ENCODE measurements at places on chromosomes 12 and 14.

DNA sequence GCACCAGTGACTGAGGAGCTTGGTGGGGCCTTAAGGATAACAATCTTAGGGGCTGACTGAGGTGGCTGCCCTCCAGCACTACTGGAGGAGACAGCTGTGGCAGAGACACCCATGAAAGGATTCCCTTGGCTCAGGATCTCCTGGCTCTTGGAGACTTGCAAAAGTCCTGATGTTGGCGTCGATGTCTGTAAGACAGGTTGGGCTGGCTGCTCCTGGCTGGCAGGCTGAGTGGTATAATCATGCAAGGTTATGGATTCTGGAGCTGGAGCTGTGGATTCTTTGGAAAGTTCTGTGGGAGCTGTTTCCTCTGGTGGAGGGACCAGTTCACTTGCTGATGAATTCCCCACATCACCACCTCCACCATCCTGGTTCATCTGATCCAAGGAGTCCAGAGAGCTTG lies 24.8 kb downstream of the CHD8 start:
- no peak for DNase-seq

- no peak for DNase-seq
Observed at GRCh38 chr14:101054671-101055070, 151.1 kb upstream of the RTL1 start.

DNA sequence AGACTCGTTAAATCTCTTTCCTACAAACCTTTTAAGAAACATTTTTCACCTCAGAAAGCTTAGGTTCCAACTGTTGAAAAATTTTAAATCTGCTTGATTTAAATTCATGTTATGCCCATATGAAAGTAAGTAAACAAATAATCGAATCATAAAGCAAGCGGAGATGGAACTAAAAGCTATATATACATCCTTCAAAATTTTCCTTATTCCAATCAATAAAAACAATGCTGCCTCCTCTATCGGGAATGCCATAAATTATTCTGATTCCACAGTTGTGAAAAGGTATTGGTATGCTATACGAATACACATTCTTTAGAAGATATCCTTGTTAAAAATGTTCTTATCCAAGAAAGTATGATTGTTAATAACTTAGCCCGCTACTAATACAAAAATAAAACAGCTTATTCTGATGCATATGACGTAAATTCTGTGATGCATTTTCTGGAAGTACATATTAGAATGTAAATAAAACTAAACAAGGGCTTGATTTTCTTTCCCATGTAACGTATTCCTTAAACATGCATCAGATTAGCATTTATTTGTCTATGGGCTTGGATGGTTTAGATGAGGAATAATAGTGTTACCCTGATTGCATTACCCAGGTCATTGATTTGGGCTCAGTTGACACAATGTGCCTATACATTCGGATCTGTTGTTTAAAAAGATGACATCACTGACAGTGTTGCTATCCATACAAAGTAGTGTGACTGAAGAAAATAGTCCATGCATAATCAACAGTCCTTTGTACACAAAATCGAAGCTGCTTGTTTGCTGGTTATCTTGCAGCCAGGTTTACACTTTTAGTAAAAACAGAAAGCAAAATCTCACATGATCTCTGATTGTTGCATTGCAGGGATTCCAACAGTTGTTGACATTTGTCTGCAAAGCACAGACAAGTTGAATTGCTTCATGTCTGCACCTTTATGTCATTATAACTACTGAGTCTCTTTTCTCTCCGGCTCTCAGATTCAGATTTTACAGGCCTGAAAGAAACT lies 656 bp upstream of the DTD2 start:
- no peak for DNase-seq

- DNase-seq: peak; percentile 37
Observed at GRCh38 chr12:98238515-98239130, 276.8 kb upstream of the TMPO start.

DNA sequence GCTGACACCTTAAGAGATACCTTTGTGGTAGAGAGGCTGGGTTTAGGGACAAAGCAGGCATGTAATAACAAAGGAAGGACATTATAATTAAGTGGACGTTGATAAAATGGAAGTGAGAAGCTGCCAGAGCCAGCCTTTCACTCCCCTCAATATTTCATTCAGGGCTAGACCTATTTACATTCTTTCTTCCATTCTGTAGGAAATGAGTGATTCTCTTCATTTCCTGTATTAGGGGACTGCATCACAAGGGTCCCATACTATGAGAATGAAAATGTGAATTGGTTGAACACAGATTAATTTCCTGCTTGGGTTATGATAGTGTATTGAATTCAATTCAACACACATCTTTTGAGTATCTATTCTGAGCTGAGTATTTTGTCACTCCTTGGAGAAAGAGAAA lies 143.0 kb downstream of the OTOGL start:
- DNase-seq: no peak

DNA sequence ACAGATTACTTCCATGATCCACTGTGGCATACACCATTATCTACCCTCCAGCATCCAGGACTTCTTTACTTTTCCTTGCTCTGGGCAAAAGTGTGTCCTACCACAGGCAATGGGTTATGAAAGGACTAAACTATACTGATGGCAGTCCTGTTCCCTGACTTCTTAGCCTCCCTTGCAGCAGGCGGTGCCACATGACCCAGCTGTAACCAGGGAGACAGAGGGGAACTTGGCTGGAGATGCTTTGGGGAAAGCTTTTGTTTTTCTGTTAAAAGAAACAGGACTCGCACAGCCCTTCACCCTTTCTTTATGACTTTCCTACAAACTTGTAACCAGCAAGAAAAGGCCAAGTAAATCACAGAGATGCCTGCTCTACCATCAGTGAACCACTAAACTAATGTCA lies 394.4 kb downstream of the PCNX1 start:
- no peak for DNase-seq

DNA sequence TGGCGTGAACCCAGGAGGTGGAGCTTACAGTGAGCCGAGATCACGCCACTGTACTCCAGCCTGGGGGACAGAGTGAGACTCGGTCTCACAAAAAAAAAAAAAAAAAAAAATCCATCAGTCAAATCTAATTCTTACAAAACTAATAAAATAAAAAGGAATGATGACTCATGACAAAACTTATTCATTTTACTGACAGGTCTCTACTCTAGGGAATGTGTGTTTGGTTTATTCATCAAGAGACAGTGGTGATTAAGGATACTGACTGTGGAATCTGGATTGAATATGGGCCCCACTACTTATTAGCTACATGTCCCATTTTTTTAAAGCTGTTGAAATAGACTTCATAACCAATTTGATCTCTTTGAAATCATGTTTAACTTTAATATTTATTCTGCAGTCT lies 29.3 kb upstream of the GAS2L3 start:
- no peak for DNase-seq

- DNase-seq: no peak
Observed at GRCh38 chr14:91731986-91732385, at the start of gene CATSPERB. TSS of gene CATSPERB (minus strand) at chr14:91732086. CDS start at chr14:91729479, 2,607 bp downstream.

- DNase-seq: no peak
Observed at GRCh38 chr14:32256576-32256975, 53.5 kb upstream of the RNU6-8 start.

- no peak for DNase-seq
Observed at GRCh38 chr12:52245259-52245961, 12.4 kb downstream of the KRT7 start.

- DNase-seq: no peak
Observed at GRCh38 chr14:26023967-26024366, 573.9 kb downstream of the NOVA1 start.

GRCh38 chr14:61602003-61602732 lies 93.1 kb upstream of the HIF1A start:
- no peak for DNase-seq

DNA sequence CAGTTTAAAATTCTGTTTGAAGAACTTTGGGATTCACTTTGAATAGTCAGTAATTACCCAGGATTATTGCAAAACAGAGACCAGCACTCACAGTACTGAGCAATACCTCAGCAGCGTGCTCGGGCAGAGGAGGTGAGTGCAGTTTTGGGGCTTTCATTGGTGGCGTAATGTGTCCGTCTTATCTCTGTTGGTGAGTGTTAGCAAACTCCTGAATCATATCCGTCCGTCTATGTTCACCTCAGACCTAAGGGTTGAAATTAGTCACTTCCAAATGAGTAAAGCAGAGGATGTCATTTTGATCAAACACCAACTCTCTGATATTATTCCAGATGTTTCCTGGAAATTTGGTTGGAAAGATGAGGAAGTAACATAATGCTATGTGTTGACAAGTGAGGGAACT lies 82.8 kb downstream of the BORCS5 start:
- no peak for DNase-seq

DNA sequence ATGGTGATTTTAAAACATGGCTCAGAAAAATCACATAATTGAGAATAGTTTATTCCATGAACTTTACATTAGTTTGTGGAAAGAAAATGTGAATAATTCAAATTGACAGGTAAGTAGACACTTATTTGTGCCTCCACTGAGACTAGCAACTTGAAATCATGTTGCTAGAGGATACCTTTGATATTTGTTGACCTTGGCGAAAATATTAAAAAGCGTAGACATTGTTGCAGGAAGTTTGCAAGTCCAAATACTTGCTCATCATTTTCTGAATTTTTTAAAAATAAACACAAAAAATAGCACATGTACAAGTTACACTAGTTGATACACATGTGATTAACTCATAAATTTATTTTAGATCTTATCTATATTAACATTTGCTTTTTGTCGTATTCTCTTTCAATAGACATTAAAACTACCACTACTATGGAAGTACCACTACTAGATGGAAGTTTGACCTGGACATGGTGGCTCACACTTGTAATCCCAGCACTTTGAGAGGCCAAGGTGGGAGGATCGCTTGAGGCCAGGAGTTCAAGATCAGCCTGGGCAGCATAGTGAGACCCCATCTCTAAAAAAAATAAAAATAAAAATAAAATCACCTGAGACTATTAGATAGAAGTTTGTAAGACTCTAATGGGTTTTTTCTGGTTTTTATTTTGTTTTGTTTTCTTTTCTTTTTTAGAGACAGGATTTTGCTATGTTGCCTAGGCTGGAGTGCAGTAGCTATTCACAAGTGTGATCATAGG lies 24.3 kb downstream of the VEZT start:
- DNase-seq: no peak

GRCh38 chr12:28027328-28027727 lies 54.8 kb upstream of the PTHLH start:
- DNase-seq: no peak

DNA sequence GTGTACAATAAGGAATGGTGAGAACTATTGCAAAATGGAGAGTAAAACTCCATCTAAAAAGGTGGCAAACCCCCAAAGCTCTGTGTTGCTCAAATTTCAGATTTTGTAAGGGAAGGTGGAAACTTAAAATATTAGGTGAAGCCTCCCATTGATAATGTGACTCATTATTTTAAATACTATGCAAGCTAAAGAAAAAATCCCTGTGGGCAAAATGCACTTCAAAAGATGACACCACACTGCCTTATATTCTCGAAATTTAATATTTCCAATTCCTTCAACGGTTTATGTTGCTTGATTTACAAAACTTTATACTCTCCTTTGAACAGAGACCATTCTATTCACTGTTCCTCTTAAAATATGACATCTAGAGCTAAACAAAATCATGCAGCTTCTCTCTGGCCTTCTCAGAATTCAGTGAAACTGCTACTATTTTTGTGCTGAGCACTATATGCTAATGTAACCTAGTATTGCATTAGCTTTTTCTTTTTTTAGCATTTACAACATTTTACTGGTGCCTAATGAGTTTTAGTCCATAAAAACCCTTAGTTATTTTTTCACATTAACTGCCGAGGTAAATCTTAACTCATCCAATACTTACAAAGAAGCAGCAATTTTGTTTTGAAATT lies 297.7 kb downstream of the SYT1 start:
- no peak for DNase-seq

- DNase-seq: no peak
Observed at GRCh38 chr14:27845241-27845850, 921.2 kb upstream of the FOXG1 start.

GRCh38 chr12:15829949-15830348 lies 40.8 kb upstream of the EPS8 start:
- DNase-seq: no peak

GRCh38 chr12:118212606-118213005 lies 76.7 kb downstream of the PEBP1 start:
- DNase-seq: no peak

DNA sequence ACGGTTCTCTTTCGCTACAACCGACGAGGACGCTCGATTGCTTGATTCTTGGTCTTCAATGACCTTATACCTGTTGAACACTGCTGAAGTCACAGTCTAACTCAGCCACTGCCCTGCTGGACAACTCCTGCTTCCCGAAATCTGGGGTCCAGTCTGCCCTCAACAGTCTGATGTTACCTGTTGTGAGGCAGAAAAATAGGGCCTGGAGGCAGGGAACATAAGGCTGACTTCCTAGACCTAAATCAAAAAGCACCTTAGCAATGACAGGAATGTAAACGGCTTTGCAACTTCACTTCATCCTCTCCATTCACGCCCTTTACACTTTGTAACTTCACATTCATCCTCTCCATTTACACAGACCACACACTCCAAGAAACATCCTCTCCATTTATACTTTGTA lies 597 bp upstream of the GLTP start:
- DNase-seq: no peak

- no peak for DNase-seq
Observed at GRCh38 chr14:99401211-99401610, 79.4 kb downstream of the SETD3 start.

DNA sequence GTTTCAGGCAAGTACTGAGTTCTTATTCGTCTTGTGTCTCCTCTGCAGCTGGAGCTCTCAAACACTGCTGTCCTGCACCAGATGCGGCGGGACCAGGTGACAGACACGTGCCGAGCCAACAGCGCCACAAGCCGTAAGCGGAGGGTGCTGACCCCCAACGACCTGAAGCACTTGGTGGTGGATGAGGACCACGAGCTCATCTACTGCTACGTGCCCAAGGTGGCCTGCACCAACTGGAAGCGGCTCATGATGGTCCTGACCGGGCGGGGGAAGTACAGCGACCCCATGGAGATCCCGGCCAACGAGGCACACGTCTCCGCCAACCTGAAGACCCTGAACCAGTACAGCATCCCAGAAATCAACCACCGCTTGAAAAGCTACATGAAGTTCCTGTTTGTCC lies 201.2 kb downstream of the SLC41A2 start:
- no peak for DNase-seq

DNA sequence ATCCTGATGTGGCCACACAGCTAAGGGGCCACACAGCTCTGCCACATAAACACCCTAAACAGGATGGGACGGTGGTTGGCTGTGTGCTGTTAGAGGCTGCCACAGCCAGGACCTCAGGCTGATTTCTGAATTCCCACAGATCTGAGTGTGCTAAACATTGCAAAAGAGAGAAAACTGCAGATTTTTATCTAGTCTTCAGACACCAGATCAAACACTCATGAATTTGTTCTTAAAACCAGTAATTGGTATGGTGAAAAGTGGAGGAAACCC lies 190.7 kb downstream of the MON2 start:
- no peak for DNase-seq

DNA sequence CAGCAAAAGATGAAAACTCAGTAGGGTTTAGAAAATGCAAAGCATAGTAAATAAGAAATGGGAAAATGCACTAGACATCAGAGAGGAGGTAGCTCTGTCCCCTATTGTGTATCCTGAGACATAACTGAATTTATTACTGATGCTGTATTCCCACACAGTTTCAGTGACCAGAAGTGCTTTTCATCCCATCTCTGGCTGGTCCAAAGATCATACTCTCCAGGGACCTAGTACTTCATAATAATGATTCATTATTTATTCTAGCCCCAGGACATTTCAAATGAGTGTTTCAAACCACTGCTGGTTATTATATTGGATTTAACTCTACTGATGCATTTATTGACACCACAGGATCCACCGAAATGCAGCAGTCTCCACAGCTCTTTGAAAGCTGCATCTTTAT lies 163.3 kb downstream of the PAWR start:
- no peak for DNase-seq

GRCh38 chr12:10725003-10725402 lies 1.9 kb upstream of the YBX3 start:
- DNase-seq: no peak

- DNase-seq: no peak
Observed at GRCh38 chr12:46659032-46659650, 166.7 kb downstream of the SLC38A4 start.

Data from adrenal gland (tissue), 19 donors.